ENCODE measurements at places on chromosomes 3 and 15.

DNA sequence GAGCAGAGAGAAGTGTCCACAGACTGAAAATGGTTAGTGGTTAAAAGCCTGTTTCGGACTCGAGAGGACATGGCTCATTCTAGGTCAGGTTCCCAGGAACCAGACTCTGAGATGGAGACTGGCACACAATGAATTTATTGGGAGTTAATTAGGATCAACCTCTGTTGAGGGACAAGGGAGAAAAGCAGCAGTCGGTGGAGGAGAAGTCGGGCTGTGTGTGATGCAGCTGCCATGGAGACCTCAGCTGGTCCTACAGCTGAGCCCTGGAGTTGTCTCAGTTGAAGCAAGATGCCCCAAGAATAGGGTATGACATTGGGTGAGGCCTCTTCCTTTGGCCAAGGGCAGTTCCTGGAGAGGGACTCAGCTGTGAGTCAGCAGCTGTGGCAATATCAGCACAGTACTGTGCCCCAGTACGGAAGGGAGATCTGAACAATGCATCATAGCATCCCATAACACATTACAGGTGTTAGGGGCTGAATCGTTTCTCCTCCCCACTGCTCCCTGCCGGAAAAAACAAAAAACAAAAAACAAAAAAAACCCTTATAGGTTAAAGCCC is 105.4 kb downstream of the ABHD5 start:
- no peak for DNase-seq

DNA sequence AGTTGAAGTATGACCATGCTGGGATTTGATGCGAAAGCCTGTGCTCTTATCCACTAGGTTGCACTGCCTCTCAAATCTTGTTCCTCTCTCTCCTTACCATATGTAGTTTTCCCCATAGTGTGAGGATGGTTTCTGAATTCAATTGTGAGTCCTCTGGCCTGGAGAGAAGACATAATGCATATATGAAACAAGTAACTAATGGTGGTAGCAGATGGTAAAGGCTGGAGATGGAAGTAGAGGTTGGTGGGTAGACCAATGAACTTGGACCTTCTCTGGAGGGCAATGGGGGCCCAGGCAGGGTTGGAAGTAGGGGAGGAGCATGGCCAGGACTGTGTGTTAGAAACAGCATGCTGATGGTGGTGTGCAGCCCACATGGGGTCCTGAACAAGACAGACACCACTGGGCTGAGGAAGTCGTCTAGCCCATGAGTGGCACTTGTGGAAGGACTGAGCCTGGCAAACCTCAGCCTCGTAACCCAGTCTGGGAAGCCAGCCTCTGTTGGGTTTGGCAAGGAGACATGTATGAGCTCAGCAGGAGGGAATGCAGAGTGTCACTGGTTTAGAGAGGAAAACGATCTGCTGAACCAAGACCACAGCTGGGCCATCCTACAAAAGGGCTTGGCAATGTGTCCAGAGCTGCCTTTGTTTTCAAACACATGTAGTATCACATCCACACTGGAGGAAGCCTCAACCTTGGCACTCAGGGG is 18.5 kb upstream of the LMCD1 start:
- no peak for DNase-seq

GRCh38 chr3:48432411-48433371 is 2.8 kb upstream of the PLXNB1 start:
- DNase-seq = no peak

GRCh38 chr15:94387442-94387841 is 156.1 kb downstream of the MCTP2 start:
- DNase-seq = no peak

GRCh38 chr3:55828712-55829111 is 341.6 kb upstream of the WNT5A start:
- DNase-seq = no peak

DNA sequence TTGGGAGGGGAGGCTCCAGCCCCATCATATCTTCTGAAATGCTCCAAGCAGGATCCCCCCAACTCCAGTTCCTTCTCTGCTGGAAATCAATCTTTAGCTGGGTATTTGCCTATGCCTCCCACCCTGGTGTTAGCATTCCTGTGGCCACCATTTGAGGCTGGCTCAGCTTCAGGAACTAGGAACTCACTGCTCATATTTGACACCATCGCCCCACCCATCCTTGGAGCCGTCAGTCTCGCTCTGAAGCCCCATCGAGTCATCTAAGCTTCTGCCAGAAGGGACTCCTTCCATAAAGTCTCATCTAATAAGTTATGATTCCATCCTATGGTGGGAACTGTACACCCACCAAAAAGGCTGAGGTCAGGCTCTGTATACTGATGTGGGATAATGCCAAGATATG is 26.4 kb downstream of the PRKCD start:
- DNase-seq = no peak

GRCh38 chr3:43998370-43998835 is 243.3 kb upstream of the TOPAZ1 start:
- no peak for DNase-seq
